ENCODE measurements at places on chromosomes 2 and 18.
A peak's percentile ranks its signal among the peaks of the same experiment; 100 is the strongest.

DNA sequence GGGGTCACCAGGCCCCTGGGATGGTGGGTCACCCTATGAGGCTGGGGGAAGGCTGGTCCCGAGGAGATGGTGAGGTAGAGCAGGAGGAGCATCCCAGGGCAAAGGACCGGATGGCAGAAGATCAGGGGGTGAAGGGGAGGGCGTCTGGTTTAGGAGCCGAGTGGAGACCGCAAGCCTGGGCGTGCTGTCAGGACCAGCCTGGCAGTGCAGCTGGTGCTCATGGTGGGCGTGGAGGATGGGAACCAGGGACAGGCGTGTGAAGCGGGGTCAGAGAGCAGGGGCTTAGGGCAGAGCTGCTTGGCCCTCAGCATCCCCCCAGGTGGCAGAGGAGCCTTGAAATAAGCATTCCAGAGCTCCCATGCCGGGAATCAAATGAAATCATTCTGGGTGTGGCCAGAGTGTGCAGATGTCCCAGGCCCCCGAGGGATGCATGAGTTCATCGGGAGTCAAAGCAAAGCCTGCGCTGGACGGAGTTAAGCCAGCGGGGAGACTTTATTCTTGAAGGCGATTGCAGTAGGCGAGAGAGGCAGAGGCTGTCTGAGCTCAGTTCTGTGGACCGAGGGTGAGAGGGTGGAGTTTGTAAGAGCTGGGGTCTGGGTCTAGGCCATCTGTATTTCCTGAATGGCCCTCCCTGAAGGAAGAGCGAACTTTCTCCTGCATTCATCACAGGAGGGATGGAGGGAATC lies 33.1 kb upstream of the MBP start:
- no peak for DNase-seq

- no peak for DNase-seq
Measured at GRCh38 chr2:53467467-53468180, 300.0 kb upstream of the CHAC2 start.

DNA sequence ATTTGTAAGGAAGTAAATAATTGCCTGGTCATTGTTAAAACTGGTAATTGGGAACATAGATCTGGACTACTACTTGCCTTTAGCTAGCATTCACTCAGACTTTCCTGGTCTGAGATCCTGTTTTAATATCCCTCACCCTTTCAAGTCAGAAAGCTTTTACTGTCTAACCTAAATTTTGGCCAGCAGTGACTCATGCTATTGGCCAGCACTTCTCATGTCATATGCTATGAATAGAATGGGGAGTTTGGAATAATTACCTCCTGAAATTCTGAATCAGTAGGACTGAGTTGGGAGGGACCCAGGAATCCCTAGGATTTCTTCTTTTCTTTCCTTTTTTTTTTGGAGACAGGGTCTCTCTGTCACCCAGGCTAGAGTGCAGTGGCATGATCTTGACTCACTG lies 19.3 kb downstream of the STK36 start:
- DNase-seq = no peak

GRCh38 chr2:240553956-240554480 lies 3.8 kb downstream of the ANKMY1 start:
- peak; percentile 2 for DNase-seq

GRCh38 chr18:74806073-74806472 lies 208.4 kb downstream of the ZNF407 start:
- no peak for DNase-seq

DNA sequence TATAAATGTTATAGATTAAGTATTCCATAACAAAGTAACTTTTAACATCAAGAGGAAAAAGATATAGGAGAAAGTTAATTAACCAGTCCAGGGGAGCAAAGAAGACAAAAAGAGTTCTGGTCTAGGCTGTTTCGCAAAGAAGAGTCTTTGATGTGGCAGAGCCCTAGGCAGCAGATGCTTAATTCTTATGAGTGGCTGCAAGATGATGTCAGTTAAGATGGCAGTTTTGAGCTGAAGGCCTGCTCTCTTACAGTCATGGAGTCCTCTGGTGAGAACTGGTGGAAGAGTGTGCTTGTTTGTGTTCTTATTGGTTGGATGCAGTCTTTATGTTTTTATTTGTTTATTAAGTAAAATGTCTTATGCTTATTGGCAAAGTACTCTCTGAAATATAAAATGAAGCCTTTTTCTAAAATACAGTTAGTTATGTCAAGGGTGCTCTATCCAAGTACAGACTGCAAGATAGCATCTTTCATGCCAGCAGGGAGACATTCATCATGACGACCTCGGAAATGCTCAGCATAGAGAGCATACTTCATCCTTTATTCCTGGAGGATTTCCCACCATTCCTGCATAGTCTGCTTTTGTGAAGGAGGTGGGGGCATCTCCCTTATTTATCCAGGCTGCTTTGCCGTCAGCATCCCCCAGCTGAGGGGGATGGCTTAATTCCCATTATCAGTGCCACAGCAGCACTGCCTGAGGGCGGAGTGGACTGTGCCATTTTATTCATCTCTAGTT lies 38.9 kb upstream of the SERPINE2 start:
- no peak for DNase-seq

GRCh38 chr18:58168221-58168620 lies 124.2 kb downstream of the NEDD4L start:
- no peak for DNase-seq

DNA sequence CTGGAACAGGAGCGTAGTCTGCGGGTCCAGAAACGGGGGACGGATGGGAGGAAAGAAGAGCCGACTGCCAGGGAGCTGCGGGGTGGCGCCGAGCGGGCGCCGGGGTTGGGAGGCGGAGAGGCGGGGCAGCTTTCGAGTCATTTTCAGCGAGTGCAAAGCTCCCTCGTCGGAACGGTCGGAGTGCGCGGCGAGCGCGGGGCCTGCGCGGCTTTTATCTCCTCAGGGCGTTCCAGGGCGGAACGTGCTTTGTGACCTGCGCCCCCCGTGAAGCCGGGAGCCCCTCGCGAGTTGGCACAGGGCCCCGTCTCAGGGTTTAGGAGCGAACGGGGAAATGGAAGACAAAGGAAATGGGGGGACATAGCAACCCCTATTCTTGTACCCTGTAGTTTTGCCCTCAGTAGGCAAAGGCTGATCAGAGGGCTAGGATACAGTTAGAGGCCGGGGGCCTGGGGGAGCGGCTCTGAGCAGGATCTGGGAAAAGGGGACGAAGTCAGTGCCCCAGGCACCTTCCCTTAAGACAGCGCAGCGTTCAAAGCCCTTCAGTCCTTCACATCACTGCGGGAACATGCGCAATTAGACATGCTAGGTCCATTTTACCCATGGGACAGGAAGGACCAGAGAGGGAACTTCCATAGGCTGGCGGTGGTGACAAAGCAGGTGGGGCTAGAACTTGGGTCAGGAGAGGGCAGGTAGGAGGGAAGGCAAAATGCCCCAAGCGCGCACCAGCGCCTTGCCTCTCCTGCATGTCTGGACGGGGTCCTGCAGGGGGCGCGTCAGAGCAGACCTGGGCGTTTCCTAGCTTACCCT lies 60.1 kb upstream of the IL1RL1 start:
- no peak for DNase-seq

GRCh38 chr2:1969701-1970015 lies 225.3 kb upstream of the PXDN start:
- DNase-seq = no peak

GRCh38 chr2:199590321-199591203 lies 132.8 kb upstream of the SATB2 start:
- DNase-seq = no peak

DNA sequence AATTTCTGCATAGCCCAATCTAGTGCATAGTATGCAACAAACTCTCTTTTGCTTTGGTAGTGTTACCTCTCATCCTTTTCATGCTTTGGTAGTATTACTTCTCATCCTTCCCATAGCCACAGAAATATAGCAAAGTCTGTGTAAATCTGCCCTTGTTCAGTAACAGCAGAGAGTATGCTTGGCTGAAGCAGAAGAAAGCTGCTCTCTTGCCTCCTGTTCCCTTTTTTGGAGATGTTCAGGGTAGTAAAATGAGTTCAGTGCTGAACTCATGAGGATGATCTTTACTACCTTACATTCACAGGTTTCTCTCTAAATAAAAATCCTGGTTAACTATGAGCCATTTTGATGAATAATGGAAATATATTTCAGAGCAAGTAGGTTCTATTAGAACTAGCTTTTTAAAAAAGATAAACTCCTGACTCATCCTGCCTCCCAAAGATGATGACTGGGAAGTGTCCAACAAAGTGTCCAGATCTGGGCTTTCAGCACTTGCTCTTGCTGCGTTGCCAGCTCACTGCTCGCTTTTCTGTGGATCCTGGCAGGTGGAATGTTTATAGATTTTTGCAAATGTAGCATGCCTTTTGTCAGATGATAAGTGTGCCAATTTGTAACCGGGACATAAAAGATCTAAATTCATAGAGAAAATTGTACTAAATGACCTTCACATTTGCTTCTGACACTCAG lies 29.4 kb upstream of the CHMP3 start:
- no peak for DNase-seq

DNA sequence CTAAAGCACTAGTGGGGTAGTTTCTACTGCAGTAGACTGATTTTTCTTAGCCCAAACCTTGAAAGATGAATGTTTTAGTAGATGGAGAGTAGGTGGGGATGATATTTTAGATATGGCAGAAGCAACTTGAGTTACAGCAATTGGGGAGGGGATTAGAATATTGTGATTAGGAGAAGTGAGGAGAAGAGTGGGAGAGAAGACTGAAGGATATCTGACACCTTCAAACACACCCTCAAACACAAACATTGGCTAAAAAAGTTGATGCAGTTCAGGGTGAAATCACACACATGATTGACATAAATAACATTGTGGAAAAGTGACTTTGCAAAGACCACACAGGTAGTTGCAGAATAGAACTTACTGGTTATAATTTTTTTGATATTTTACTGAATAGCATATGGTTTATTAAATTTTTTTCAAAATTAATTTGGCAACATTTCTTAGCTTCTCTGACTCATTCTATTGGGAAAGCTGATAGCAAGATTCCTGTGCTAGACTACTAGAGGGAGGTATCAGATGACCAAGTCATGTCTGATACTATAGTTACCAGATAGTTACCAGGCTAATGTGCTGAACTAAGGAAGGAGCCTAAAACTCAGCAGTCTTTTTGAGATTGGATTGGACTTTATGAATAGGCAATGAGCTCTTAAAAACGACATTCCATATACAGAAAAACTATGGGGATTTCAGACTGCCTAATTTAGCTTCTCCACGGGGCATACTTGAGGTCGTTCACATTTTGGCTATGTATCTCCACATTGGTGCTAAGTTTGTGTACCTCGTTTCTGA lies 73.0 kb downstream of the ACTR3 start:
- no peak for DNase-seq

GRCh38 chr2:201203916-201204654 lies 21.1 kb downstream of the CASP10 start:
- no peak for DNase-seq

Measured in prostate gland (tissue), 2 donors.